Stimulated activated CD8-positive, alpha-beta memory T cell treated with anti-CD3 and anti-CD28 coated beads, Interleukin-7, amount 100 ng/mL, for 24 hours (primary cell): ENCODE measurements at places on chromosomes 4 and X.

DNA sequence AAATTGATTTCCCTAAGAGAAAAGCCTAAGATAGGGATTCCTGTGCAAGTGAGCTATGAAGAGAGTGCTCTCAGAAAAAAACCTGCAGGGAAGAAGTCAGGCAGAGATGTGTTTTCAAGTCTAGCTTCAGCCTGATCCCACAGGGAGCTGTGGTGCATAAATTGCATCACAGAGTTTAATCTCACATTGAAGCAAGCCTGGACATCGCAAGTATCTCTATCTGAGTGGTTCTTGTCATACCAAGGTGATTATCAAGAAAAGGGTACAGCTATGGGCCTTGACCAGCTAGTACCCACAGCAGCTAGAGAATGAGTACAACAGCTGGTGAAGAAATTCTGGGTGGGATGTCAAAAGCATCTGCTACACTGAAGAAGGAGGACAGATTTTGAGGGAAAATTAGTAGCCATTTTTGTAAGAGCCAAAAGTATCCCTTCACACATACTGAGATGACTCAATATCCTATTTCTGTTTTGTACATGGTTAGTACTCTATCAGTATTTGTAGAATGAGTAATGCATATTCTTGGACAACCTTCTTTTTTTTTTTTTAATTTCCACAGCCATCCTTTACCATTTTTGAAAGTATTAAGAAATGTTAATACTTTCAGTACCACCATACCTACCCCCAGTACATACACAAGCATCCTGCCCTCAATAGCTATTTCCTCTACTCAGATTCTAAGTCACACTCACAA lies 708.9 kb downstream of the IL1RAPL1 start:
- no peak for DNase-seq

DNA sequence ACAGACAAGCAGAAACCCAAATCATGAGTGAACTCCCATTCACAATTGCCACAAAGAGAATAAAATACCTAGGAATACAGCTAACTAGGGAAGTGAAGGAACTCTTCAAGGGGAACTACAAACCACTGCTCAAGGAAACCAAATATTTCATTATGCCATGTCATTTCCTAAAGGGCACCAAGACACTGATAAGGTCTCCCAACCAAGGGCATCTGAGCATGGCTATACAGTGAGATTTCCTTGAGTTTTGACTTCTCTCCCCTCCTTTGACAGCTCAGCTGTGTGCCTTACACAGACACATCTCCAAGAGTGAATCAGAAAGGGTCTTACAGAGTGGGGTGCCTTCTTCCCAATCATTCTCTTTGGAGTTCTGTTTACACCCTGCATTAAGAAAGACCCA lies 40.4 kb downstream of the PCDH7 start:
- no peak for DNase-seq

- DNase-seq = no peak
Measured at GRCh38 chrX:48471504-48471903, 1.4 kb upstream of the SLC38A5 start.

- no peak for DNase-seq
Measured at GRCh38 chr4:1910643-1911042, 39.5 kb downstream of the NSD2 start.

DNA sequence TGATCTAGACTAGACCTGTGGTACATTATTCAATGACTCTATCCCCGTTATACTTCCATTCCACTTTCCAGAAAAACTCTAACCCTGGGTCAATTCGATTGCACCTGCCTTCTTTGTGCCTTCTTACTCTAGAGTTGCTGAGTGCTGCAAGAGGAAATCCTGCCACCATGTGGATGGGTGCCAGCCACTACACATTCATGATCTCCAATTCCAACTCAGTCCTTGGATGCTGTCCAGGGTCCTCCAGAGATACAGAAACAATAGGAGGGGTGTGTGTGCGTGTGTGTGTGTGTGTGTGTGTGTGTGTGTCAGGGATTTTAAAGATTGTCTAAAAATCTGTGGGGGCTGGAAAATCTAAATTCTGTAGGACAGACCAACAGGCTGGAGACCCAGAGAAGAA lies 42.9 kb upstream of the INTS6L start:
- DNase-seq = no peak

DNA sequence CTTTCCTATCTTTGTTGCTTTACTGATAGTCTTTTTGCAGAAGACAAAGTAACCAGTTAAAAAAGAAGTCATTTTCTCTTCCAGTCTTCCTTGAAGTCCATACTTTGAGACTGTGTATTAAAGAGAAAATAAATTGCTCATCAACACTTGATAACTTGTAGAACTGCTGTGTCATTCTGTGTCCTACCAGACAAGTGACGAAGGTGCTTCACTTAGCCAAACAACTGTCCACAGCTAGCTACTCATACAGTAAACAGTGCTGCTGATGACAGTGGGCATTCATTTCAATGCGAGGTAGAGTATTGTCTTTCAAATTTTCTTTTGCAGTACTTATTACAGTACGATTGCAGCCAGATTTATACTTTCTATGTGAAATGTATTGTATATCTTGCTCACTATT lies 11.5 kb downstream of the COL25A1 start:
- no peak for DNase-seq
